ENCODE measurements at places on chromosomes 6 and 20.

GRCh38 chr6:166313255-166314070, 5.3 kb upstream of the PRR18 start:
- no peak for DNase-seq

DNA sequence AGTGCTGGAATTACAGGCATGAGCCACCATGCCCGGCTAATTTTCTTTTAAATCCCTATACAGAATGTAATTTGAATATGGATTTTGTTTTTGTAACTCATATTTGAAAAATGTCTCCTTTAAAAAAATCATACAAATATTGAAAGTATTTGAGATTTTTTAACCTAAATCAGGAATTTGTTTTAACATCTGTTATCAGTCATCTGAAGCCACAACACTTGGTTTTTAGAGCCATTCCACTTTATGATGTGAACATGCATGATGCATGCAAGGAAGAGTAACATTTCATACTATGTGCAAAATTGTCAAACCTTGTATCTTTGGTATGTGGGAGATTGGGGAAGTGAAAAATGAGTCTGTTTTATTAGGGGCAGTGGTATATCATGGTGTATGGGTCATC, 124.5 kb upstream of the AHI1 start:
- DNase-seq = no peak

GRCh38 chr6:32623693-32624092, 13.5 kb upstream of the HLA-DQA1 start:
- DNase-seq = no peak

DNA sequence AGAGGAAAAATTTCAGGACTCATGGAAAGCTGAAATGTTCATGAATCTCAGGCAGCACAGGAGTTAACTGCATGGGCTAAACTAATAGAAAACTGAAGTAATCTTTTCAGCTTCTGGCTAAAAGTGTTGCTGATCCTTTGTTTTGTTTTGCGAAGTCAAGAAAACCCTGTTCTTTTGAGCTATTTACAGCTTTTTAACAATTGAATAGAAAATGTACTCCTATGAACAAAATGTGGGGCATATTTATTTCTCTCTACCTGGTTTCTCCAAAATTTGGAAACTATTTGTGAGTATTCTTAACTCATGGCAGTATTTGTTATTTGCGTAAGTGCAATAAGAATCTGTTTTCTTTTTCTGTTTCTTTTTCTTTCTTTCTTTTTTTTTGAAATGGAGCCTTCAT, 818.8 kb upstream of the CITED2 start:
- DNase-seq = no peak

GRCh38 chr20:63941282-63942081, 14.7 kb downstream of the UCKL1 start:
- no peak for DNase-seq

DNA sequence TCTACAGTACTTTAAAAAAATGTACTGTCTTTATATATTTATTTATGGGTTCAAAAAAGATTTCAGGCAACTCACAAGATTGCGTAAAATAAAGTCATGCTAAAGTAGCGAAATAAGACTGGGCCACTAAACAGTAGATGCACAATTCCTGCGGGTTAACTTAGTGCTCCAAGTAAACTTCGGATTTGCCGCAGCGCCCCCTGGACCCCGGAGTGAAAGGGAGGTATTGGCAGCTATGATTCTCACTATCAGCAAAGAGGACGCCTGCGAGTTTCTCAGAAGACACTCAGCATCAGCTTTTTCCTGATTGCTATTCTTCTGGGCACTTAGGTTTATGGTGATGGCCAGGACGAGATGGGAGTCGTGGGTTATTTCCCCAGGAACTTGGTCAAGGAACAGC, 1.4 kb downstream of the OTOR start:
- DNase-seq = no peak

GRCh38 chr20:57888591-57888990, 178.8 kb upstream of the PMEPA1 start:
- DNase-seq = peak; percentile 37

- no peak for DNase-seq
These were observed 35.8 kb downstream of the TRIM38 start for GRCh38 chr6:25998379-25998778.

DNA sequence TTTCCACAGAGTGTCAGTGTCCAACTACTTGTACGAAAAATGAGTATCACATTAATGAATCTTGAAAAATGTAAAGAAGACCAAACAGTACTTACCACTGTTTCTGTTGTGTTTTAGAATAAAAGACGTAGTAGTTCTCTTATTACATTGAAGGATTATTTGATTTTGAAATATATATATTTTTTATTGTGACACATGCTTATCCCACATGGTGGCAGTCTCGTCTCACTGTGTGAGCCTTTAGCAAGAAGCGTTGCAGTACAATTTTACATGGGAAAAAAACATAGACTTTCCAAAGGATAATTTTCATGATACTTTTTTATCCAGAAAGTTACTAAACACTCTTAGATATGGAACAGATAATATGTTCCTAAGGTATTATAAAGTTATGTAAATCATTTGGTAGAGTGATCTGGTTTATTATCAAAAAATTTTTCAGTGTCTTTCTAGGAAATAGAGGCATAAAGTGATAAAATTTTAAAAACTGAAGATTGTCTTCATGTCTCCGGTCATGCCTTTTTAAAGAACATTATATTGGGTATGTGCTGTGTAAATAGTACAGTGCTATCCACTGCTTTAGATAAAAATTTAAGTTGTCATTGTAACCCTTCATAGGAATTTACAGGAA, 117.5 kb upstream of the SAMD5 start:
- DNase-seq = no peak

DNA sequence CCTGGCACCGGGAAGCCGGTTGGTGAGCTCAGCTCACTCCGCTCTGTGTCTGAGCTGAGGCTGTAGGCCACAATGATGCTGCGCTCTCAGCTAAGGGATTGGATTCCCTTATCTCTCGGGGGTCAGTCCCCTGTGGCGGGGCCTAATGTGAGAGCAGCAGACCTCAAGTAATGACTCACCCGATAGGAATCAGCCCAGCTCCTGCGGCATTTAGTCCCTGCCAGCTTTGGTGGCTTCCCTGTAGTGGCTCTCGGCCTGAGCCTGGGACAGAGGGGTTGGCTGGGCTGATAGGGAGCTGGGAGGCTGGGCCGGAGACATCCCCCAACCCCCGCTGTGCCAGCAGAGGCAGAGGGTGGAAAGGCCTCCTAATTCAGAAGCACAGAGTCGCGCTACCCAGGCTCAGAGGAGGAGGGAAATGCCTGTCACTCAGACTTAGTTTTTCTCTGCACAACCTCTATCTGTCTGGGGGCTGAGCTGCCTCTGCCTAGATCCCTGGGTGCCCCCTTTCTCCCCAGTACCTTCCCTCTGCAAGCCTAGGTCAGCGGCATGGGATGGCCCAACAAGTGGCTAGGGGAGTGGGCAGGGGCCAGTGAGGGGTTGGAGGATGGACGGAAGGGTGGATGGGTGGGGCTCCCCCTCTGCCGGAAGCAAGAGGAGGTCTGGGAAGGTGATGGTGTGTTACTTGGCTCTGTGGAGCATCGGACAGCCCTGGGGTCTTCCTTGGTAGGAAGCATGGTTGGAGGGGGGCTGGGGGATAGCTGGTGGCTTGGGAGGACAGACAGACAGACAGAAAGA, 92.2 kb downstream of the CDH22 start:
- DNase-seq = no peak

DNA sequence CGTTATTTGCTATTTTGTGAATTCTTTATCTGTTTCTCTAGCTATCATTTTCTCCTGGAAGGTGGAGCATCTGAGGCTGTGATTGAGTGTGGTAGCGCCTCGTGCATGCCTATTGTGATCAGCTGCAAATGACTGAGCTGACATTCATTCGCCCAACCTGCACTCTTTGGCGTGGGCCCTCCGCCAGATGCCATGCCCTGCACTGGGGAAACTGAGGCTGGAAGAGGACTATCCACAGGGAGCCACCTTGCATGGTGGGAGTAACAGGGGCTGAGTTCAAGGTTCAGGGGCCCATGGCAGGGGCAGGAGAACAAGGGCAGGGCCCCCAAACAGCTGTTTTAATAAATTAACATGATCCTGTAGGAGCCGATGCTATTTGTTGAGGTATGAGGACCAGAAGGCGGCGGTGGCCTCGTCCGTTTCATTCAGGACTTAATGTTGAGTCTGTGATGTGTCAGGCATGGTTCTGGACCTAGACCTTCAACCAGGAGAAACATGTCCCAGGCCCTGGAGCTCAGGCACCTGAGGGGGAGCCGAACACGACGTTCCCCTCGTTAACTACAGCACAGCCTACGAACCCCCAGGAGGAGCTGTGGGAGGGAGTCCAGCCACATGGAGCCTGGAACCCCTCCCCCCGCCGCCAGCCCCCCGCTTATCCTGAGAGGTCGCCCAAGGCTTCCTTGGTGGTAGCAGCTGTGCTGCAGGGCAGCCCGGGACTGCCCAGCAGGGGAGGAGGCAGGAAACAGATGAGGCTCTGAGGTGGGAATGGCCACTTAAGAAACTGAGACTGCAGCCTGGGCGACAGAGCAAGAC, 242.9 kb downstream of the CDH4 start:
- DNase-seq = no peak

DNA sequence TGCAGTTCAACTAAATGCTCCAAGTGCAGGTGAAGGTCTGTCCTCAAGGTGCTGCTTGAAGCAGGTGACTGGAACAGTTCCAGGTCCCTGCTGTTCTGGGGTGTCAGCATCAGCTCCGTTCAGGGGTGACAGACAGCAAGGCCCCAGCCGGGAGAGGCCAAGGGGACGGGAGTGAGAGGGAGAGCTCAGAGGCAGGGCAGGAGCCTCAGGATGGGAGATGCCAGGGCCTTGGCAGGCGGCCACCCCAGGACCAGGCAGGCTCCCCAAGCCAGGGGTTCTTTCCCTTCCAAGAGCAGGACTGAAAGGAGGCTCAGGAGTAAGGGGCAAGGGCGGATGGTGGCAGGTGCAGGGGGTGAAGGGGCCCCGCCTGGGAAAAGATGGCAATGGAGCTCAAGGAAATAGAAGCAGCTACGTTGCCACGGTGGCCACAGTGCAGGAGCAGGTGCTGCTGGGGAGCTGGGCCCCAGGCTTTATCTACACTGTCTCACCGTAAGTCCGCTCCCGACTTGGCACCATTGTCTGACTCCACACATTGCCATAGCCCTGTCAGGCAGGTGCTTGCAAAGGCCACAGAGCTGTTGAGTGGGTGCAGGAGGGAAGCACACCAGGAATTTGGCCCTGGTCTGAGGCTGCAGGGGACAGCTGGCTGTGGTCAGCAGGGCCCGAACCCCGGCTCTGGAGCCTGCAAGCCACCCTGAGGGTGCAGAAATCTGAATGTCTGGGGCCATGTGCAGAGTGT, 43.1 kb downstream of the ERMARD start:
- DNase-seq = peak; percentile 46

DNA sequence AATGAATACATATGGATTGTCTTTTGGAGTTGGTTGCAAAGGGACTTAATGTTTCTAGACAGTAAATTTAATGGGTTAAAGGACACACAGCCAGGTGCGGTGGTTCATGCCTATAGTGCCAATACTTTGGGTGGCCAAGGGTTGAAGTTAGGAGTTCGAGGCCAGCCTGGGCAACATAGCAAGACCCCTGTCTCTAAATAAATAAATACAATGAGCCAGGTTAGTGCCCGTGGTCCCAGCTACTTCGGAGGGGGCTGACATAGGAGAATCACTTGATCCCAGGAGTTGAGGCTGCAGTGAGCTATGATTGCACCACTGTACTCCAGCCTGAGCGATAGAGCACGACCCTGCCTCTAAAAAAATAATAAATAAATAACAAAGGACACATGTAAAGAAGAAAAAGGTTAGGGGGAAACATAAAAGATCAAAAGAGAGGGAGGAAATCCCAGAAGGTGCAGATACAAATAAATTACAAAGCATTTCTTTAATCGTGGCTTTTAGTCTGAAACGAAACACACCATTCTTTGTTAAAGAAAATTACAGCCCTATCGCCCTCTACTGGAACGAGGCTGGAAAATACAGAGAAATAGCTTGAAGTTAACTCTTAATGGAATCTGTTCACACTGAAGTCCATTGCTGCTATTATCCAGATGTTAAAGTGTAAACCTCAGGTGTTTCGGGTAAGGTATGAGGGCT, 42.6 kb upstream of the SCML4 start:
- no peak for DNase-seq

DNA sequence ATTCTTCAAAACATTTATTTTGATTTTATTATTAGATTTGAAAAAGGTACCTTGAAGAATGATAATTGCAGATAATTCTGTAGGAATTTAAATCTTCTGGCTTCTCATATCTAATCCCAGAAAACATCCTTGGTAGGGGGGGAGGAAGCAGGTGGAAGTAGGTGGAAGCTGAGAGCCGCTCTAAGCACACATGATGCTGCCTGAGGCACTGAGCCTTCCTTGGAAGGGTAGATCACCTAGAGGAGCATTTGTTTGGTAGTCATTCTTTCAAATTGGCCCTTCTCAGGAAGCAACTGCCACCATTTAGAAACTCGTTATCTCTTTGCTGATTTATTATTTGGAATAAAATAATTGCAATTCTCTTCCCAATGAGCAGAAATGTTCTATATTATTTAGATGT, 623.3 kb downstream of the CD109 start:
- no peak for DNase-seq

DNA sequence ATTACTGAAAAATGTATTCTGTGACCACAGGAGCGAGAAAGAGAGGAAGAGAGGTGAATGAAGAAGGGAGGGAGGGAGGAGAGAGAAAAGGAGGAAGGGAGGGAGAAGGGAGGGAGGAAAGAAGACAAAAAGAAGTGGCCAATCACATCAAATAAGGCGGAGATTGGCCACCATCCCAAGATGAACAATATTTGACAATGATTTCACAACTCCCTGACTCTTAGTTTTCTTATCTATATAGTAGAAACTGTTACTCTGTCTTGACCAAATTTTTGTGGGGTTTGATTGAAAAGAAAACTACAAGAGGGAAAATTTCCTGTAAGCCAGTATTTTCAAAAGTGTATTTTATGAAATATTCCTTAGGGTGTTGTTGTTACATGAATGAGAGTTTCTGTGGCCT, 52.6 kb downstream of the FOXA2 start:
- DNase-seq = no peak

- no peak for DNase-seq
These were observed 235 bp downstream of the MAP7 start for GRCh38 chr6:136550045-136550329.

DNA sequence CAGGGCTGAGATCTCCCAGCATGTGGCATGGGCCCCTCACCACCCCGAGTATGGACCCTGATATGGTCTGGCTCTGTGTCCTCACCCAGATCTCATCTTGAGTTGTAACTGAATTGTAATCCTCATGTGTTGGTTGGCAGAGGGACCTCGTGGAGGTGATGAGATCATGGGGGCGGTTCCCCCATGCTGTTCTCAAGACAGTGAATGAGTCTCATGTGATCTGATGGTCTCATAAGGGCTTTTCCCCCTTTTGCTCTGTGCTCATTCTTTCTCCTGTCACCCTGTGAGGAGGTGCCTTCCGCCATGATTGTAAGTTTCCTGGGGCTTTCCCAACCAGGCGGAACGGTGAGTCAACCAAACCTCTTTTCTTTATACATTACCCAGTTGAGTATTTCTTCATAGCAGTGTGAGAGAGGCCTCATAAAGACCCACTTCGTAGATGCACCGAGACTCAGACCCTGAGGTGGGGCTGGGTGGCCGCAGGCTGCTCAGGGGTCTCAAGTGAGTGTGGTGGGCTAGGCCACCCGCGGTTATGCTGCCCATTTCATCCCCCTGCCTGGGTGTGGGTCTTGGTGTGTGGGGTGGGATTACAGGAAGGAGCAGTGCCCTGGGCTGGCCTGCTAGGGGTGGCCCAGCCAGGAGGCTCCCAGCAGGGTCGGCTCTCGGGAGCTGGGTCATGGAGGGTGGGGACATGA, 26.2 kb upstream of the GATA5 start:
- no peak for DNase-seq

- peak; percentile 48 for DNase-seq
These were observed at the start of gene TPD52L1 for GRCh38 chr6:125153391-125154117. TPD52L1 (plus strand) TSS chr6:125153773; CDS start chr6:125153952, 179 bp downstream.

GRCh38 chr20:63435552-63435951, 36.9 kb downstream of the KCNQ2 start:
- DNase-seq = no peak

- DNase-seq = no peak
These were observed 280.6 kb downstream of the SLC35F1 start for GRCh38 chr6:118187568-118188164.

Measured in ascending aorta (tissue), 2 donors.